ENCODE measurements at places on chromosomes 6 and 20. TPM values are rescaled to one million over a fixed set of nuclear protein-coding genes. Genes with fewer than 3 reads are reported as not detected.
A peak's percentile ranks its signal among the peaks of the same experiment; 100 is the strongest.

The BLOC1S5 gene
- 9.1 TPM for total RNA-seq

GRCh38 chr6:119280668-119281067, 68.9 kb downstream of the MAN1A1 start:
- no peak overlapping the region for H3K27ac ChIP-seq
- no peak overlapping the region for H3K4me3 ChIP-seq
- H3K27me3 ChIP-seq = no peaks in the 10 kb centered on the region
- H3K4me1 ChIP-seq = no peaks in the 10 kb centered on the region
- no peak for DNase-seq

The ADGRB3 gene
- total RNA-seq = 1.9 TPM

The PI16 gene
- total RNA-seq = 34.1 TPM

DNA sequence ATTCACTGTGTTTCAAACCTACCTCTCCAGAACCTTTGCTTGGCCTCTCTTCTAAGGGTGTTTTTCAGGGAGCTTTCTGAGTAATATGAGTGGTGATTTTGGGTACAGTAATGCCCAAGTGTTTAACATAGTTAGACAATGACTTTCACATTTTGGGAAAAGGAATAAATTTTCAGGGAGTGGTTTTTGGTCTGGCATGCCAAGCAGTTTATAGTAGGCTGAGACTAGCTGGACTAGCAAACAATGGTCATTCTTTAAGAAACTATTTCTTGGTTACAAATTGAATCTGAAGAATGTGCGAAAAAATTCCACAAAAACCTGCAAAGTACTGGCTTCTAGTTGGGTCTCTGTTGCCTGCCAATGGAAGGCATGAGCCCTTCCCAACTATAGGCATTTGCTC, 15.4 kb downstream of the FNDC1 start:
- no peaks in the 10 kb centered on the region for H3K4me1 ChIP-seq
- no peaks in the 10 kb centered on the region for H3K27me3 ChIP-seq
- no peak for DNase-seq
- H3K36me3 ChIP-seq = no peaks in the 10 kb centered on the region

The GDAP1L1 gene
- total RNA-seq = 0.19 TPM

The BANF2 gene
- not detected for total RNA-seq

DNA sequence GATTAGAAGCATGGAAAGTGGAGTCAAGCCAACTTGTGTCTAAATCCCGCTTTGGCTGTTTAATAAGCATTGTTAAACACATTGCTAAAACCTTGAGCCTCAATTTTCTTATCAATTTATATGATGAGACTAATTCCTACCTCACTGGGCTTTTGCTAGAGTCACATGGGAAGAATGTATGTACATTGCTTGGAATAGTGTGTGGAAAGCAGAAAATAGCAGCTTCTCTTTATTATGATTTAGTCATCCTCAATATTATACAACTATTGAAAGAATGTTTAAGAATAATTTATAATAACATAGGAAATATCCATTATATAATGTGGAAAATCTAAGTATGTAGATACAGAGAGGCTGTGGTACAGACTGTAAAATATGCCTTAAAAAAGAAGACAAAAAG, 313.0 kb upstream of the CDYL start:
- peaks cover 18% of the 10 kb centered on the region for H3K4me1 ChIP-seq
- no peak overlapping the region for H3K4me3 ChIP-seq
- no peaks in the 10 kb centered on the region for H3K36me3 ChIP-seq
- no peak for DNase-seq

The ECT2L gene
- total RNA-seq = 1.3 TPM

DNA sequence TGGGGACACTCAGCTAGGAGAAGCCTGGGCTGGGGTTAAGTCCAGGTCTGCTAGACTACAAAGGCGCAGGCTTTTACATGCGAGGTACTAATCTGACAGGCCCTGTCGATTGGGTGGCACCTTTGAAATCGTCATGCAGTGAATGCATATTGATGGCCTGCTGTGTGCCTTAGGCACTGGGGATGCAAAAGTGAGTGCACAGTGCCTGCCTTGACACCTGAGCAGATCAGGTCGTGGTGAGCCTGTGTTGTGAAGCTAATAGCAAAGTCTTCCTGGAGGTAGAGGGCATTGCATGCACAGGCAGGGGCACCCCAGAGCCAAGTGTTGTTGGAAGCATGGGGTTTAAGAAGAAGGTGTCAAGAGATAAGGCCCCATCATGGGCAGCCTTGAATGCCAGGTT, 16.9 kb downstream of the LRRC1 start:
- DNase-seq = no peak
- H3K4me1 ChIP-seq = no peaks in the 10 kb centered on the region
- H3K36me3 ChIP-seq = no peaks in the 10 kb centered on the region
- no peaks in the 10 kb centered on the region for H3K27me3 ChIP-seq

DNA sequence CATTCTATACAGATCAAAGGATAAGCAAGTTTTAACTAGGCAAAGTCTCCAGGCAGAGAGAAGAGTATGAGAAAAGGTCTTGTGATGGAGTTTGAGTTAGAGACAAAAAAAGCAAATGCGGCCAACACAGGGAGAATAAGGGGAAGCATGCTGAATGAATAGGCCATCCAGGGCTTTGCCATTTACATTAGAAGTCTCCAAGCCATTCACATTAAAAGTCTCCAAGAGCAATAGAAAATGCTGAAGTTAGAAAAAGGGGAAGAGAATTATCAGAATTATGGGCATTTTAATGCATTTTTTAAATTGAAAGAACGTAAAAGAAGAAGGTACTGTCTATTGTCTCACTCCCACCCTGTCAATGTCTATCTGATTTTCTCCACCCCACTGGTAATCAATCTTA, 49.4 kb downstream of the PDSS2 start:
- no peak for DNase-seq
- peaks cover 24% of the 10 kb centered on the region for H3K4me1 ChIP-seq
- H3K36me3 ChIP-seq = no peaks in the 10 kb centered on the region
- H3K27me3 ChIP-seq = no peaks in the 10 kb centered on the region
- no peak overlapping the region for H3K4me3 ChIP-seq

The DPPA5 gene
- total RNA-seq = not detected

GRCh38 chr6:43714311-43715055, 26.9 kb upstream of the MRPS18A start:
- H3K36me3 ChIP-seq = no peaks in the 10 kb centered on the region
- peak overlapping the region; percentile 86 for H3K27ac ChIP-seq
- H3K27me3 ChIP-seq = no peaks in the 10 kb centered on the region
- H3K4me1 ChIP-seq = peaks cover 57% of the 10 kb centered on the region

GRCh38 chr20:47620808-47621805, 119.4 kb downstream of the NCOA3 start:
- H3K27ac ChIP-seq = peak overlapping the region; percentile 3
- H3K27me3 ChIP-seq = no peaks in the 10 kb centered on the region
- no peak overlapping the region for H3K4me3 ChIP-seq
- H3K4me1 ChIP-seq = peaks cover 16% of the 10 kb centered on the region

GRCh38 chr6:63975699-63976098, 340.1 kb downstream of the PHF3 start:
- no peaks in the 10 kb centered on the region for H3K27me3 ChIP-seq

DNA sequence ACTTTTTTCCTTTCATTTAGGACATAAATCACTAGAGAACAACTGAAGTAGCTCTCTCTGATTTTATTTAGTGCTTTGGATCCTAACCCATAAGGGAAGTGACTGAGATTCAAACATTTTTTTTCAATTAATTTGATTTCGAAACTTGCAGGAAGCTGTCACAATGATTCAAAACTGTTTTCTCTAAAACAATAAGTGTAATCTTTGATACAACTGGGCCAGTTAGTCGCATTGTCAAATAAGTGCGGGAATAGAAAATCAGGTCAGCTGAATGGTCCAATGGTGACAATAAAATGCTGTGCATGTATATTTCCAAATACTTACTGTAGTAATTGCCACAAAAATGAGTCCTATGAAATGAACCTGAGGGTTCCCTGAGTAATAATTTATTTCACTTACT, 930.8 kb downstream of the TFAP2A start:
- H3K27ac ChIP-seq = no peak overlapping the region
- H3K4me1 ChIP-seq = no peaks in the 10 kb centered on the region
- no peak for DNase-seq

The CST3 gene
- total RNA-seq = 593 TPM

DNA sequence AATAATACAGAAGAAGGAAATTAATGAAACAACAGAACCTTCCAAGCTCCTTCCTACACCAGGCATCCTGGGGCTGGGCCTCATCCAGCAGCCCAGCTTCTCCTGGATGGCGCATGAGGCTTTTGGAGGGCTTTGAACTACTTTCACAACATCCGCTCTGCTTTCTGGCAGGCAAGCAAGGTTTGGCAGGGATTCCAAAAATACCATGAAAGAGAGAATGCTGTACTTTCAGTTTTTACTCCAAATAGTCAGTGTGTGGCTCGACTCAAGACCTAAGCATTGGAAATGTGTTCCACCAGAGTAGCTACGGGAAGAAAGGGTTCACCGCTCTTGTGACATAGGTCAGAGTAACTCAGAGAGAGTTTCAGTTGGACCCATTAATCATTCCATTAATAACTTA, 125.4 kb downstream of the OPRM1 start:
- no peak overlapping the region for H3K27ac ChIP-seq
- H3K36me3 ChIP-seq = no peaks in the 10 kb centered on the region
- DNase-seq = no peak
- no peak overlapping the region for H3K4me3 ChIP-seq

The TINAG gene
- total RNA-seq = 0.38 TPM

The C6orf118 gene
- not detected for total RNA-seq

DNA sequence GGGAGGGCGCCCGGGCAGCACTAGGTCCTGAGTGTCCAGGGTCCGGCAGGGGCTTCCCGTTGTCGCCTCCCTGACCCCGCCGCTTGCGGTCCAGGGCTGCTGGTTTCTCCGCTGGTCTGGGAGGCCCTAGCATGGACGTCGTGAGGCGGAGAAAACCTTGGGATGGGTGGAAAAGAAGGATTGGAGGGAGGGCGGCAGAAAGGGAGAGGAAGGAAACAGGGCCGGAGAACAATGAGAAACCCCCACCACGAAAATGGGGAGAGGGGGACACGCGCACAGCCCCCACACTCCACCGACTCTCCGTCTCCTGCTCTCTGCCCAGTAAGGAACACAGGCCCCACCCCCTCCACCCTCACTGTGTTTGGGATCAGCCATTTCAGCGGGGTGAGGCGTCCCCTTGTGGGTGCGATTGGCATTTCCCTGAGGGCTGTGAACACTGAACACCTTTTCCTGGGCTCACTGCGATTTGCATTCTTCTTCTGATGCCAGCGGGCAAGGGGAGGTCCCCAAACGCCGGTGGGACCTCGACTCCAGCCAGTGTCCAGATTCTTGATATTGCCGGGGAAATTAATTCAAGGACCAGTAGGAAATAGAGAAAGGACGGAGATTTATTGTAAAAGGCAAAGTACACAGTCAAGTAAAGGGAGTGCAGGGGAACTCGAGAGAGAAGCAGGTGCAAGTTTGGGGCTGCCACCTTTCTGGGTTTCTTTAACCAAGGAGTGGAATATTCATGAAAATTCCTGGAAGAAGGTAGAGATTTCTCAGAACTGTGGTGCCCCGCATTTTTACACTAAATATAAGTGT, 3.3 kb upstream of the RAET1G start:
- DNase-seq = peak; percentile 93
- peaks cover 13% of the 10 kb centered on the region for H3K4me1 ChIP-seq
- H3K36me3 ChIP-seq = no peaks in the 10 kb centered on the region
- peak overlapping the region; percentile 70 for H3K27ac ChIP-seq

- no peak for DNase-seq
- no peaks in the 10 kb centered on the region for H3K4me1 ChIP-seq
- H3K27me3 ChIP-seq = no peaks in the 10 kb centered on the region
- no peak overlapping the region for H3K27ac ChIP-seq
- no peak overlapping the region for H3K4me3 ChIP-seq
Measured at GRCh38 chr6:119501798-119502483, 152.4 kb upstream of the MAN1A1 start.

The HCRTR2 gene
- not detected for total RNA-seq

GRCh38 chr20:49603209-49603627, 35.3 kb upstream of the PTGIS start:
- peak; percentile 44 for DNase-seq
- H3K36me3 ChIP-seq = no peaks in the 10 kb centered on the region
- no peak overlapping the region for H3K4me3 ChIP-seq

GRCh38 chr20:32158351-32158750, 48.8 kb downstream of the TM9SF4 start:
- peaks cover 82% of the 10 kb centered on the region for H3K36me3 ChIP-seq
- H3K27ac ChIP-seq = no peak overlapping the region
- H3K27me3 ChIP-seq = no peaks in the 10 kb centered on the region
- H3K4me3 ChIP-seq = no peak overlapping the region
- no peak for DNase-seq

DNA sequence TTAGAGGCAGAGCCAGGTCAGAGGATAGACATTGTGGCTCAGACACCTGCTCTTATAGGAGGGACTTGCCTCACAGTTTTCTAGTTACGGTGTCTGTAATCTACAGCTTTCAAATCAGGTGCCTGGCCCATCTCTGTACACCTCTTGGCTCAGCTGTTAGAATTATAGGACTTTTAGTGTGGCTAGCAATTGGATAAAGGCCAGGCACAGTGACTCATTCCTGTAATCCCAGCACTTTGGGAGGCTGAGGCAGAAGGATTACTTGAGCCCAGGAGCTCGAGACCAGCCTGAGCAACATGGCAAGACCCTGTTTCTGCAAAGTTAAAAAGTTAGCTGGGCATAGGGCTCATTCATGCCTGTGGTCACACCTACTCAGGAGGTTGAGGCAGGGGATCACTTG, 20.0 kb downstream of the BRPF3 start:
- H3K27ac ChIP-seq = no peak overlapping the region
- peaks cover 94% of the 10 kb centered on the region for H3K36me3 ChIP-seq
- H3K4me3 ChIP-seq = no peak overlapping the region
- no peaks in the 10 kb centered on the region for H3K4me1 ChIP-seq
- no peak for DNase-seq

DNA sequence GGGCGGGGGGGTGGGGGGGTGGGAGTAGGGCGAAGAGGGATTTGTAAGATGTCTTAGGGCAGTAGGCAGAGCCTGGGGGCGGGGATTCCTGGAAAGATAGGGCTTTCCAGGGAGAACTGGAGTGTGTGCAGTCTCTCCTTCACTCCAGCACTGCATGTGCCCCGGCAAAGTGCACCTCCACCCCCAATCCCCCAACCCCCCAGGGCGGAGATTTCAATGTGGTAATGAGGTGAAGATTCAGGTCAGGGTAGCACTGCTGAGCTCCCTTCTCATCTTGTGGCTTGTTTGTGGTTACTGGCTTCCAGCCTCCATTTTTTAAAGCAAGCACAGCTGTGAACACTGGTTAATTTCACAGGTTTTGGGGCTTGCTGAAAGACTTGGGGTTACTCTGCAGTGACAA, 5.9 kb downstream of the TMEM239 start:
- no peak overlapping the region for H3K27ac ChIP-seq
- H3K27me3 ChIP-seq = peaks cover 27% of the 10 kb centered on the region
- DNase-seq = no peak

The KIF25 gene
- not detected for total RNA-seq

- H3K27me3 ChIP-seq = no peaks in the 10 kb centered on the region
- no peak overlapping the region for H3K27ac ChIP-seq
- DNase-seq = no peak
Measured at GRCh38 chr6:71855406-71855805, 30.9 kb upstream of the RIMS1 start.

DNA sequence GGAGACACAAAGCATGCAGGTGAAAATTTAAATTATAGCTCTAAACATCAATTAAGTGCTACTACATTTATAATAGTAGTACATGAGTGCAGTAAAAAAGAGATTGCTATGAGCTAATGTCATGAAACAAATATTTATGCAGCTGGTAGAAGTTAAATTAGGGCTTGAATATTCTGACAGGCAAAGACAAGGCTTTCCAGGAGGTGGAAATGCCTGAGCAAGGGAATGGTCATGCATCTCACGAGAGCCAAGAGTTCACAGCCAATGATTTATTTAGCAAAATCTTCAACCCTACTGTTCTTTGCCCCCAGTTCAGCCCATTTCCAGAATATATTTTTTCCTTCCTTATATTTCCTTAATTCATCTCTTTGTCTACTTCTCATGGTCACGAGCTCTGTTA, 128.9 kb downstream of the HIVEP2 start:
- no peak for DNase-seq
- H3K27me3 ChIP-seq = no peaks in the 10 kb centered on the region
- no peak overlapping the region for H3K27ac ChIP-seq
- H3K4me1 ChIP-seq = peaks cover 5% of the 10 kb centered on the region

All from heart left ventricle (tissue), 16 donors.